NCI-H2171 treated with DMSO at 0.1 percent for 48 hours (cell line): ENCODE measurements at places on chromosomes 4 and X.

- peak; percentile 69 for DNase-seq
Measured at GRCh38 chr4:52051615-52052474, 741 bp downstream of the SPATA18 start.

- DNase-seq = no peak
Measured at GRCh38 chrX:98523026-98523425, 1639.3 kb downstream of the RPA4 start.

GRCh38 chrX:24990535-24990934 is 25.2 kb downstream of the ARX start:
- no peak for DNase-seq

DNA sequence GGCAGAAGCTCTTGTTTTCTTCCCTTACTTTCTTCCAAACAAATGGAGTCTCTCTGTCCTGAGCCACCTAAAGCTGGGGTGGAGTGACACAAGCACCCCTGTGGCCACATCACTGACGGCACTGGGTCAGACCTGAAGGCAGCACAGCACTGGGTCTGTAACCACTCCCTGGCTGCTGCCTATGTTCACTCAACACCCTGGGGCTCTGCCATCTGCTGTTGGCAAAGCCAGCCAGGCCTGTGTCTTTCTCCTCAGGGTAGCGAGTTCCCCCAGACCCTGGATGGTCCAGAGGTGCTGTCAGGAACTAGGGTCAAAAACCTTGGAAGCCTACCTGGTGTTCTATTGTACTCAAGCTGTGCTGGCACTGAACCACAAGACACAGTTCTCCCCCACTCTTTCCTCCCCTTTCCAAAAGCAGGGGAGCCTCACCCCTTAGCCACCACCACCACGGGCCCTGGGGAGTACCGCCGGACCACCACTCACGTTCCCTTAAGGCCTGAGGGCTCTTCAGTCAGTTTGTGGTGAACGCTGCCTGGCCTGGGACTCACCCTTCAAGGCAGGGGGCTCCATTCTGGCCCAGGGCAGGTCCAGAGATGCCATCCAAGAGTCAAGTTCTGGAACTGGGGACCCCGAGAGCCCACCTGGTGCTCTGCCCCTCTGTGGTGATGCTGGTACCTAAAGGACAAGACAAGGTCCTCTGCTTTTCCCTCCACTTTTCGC is 31.5 kb downstream of the TMEM271 start:
- no peak for DNase-seq

DNA sequence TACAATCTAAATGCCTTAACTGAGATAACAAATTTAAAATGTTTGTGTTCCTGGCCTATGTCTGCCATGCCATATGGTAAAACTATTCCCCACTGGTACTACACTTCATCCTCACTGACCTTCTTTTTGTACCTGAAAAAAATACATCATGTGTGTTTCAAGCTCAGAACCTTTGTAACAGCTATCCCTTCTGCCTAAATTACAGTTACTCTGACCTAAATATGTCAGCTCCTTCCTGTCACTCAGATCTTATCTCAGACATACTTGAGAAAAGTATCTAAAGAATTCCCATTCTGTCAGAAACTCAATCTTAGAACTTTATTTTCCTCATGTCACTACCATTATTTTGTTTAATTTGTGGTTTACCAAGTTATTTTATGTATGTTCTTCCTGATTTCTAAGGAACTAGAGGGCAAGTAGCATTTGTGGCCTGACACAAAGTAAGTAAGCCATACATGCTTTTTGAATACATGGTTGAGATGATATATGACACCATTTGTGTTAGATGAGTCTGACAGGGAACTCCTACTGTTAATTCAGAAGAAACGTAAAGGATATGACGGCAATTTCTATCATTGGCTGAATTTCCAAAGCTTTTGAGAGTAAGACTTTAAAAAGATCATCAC is 456.5 kb upstream of the NDST3 start:
- DNase-seq = no peak

DNA sequence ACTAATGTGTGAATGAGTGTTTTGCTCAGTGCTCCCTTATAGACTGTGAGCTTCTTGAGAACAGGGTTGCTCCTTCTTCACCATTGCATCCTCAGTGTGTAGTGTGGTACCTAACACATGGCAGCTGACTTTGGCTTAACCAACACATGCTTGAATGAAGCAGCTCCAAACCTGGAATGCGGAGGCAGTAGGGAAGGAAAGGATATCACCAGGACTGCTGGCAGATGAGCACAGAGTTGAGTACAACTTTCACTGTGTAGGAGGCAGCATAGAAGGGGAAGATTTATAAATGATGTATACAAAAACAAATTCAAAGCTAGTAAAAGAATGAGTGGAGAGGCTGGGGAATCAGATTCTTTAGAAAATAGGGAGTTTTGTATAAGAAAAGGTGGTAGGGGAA is 174.3 kb downstream of the SLIT2 start:
- no peak for DNase-seq

DNA sequence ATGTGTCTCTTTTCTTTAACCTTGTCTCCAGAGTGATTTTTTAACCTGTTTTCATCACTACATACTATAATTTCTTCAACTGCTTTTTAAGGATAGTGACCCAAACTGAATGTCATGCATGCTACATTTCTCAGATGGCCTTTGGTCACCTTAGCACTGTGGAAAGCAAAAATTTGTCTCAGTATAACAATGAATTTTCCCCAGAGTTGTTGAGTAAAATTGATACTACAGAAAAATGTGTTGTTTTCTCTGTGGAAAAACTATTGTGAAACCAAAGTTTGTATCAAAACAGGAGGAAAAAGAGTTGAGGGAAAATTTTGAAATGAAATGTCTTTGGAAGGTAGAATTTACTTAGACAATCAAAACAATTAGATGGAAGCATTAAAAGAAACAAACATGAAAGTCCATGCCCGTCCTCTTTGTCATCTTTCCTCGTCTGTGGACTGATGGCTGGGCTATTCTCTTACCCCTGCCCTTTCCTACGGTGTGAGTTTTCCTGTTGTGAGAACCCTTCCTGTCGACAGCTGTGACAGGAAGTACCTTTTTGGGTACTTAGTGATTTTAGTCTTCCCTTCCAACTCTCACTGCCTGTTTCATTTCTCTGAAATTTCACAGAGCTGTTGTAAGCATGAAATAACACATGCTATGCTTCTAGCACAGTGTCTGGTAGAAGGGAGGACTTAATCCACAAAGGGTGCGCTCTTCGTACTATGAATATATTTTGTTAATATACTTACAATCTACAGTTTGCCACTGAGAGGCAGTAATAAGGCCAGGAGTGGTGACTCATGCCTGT is 50.8 kb downstream of the LRP2BP start:
- DNase-seq = no peak

GRCh38 chr4:13306356-13306755 is 177.8 kb downstream of the RAB28 start:
- DNase-seq = no peak

DNA sequence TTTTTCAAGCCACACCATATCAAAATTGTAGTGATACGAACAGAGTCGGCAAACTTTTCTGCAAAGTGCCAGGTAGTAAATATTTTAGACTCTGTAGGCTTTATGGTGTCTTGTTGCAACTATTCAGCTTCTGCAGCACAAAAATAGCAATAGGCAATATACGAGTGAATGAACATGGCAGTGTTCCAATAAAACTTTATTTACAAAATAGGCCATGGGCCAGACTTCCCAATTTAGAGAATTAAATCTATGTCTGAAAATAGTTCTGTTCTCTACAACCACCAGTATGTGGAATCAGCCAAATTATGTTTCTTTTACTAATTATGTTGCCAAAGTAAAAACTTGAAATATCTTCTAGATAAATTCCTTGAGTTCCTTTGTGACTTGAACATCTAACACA is 56.5 kb downstream of the NCAPG start:
- DNase-seq = no peak

DNA sequence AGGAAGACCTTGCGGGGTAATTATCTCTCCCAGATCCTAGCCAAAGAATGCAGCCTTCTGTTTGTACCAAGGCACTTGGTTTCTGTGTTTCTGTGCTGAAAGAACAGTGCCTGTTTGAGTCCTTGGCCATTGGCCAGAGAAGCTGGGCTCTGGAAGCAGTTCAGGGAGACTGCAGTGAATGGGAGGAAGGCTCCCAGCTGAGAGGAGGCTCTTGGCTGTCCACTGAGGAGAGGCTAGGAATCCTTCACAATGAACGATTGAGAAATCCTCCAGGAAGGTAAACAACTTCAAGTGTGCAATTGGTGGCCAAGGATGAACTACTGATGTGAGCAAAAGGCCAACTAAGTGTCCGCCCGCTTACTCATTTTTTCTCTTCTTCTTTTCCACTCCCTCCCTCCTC is 61.3 kb downstream of the HS3ST1 start:
- no peak for DNase-seq

DNA sequence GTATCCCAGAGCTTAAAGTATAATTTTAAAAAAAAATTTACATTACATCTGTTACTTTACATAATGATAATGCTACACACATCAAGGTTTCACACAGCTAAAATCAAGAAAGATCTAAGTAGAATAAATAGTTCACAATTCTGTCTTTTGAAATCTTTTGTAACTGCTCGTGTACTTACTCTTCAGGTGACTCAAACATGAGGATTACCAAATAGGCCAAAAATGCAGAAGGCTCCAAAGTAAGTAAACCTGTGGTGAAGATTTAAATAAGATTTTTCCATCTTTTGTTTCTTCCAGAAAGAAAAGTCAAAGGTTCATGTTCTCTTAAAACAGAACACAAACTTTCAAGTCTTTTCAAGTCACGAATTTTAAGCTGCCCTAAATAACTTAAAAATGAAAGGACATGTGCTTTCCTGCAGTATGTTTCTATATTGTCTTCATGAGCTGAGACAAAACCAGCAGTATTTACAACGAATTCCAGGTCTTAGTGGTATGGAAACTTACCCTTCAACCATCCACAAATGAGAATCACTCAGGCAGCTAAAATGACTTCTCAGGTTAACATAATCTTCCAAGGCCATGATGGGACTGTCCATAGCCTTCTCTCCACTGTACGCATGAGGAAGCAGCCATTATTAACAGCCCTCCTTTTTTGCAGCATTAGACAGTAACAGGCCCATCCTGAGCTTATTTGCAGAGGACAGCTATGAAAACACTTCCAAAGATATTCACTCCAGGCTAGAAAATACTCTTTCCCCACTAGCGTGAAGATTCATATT is 172.8 kb upstream of the EDNRA start:
- DNase-seq = no peak

GRCh38 chrX:119706616-119707015 is 13.6 kb upstream of the SEPTIN6 start:
- DNase-seq = no peak

DNA sequence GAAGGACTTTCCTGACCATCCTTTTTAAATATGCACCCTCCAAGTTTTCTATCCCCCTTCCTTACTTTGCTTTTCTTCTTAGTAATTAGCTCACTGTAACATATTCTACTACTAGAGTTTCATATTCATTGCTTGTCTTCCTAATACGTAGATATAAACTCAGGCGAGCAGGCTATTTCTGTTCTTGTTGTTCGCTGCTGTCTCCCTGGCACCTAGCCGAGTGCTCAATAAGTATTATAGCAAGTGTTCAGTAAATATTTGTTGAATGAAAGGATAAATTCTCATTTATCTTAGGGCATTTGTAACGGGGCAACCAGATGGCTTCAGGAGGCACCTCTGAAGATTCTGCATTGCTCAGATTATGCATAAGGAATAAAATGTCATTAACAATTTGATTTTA is 6.8 kb upstream of the RHOH start:
- DNase-seq = peak; percentile 3

- no peak for DNase-seq
Measured at GRCh38 chr4:87425711-87426110, 3.3 kb downstream of the NUDT9 start.

DNA sequence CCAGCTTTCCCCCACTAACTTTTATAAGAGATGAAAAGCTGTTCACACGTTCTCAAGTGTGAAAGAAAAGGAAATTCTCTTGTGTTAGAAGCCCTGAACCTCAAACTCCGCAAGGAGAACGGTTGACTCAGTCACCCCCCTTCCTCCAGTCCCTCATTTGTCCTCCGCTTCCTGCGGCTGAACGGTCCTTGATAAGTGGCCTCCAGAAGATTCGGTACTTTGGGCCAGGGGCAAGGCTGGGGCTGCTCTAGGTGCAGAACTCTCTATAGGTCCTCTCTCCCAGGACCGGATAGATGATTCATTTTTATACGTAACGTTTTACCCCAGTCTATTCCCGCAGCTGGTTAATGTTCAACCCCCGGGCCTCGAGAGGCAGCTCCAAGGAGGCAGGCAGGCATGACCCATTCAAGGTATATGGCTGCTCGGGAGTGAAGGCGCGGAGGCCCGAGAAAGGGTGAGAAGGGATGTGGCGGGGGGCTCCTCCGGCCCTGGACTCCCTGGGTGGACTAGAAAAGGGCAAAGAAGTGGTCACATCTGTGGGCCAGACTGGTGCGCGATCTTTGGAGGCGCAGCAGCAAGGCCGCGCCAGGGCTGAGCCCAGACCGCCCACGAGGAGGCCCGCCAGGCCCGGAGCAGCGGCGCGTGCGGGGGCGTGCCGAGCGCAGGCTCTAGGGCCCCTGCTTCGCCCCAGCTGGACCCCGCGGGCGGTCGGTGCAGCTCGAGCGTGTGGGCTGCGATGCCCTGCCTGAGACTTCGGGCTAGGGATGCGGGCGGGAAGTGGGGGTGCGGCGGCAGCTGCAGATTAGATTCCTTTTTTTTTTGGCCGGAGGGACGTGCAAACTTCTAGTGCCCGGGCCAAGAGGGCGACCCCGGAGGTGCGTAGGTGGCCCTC is 11.7 kb downstream of the PITX2 start:
- no peak for DNase-seq

DNA sequence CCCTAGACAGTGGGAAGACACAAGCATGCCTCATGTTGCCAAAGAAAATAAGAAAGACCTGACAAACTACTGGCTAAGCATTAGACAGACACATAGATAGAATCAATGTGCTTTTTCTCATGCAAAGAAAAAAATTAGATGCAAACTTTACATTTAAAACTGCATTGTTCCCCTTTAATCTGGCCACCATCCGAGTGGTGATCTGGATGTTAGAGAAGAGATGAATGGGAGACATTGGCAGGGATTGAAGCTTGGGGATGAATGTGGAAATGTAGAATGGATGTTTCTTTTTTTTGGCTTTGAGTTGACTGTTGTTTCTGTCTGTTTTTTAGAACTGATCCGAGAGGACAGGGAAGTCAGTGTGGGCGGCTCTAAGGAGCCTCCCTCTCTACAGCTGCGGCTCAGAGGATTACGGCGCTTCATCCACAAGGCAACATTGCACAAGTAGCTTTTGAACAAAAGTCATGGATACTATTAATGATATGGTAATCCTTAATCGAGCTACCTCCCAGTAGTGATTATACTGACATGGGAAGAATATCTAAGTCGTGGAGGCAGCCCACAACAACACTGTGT is 53.0 kb downstream of the HELT start:
- no peak for DNase-seq
